ENCODE measurements at places on chromosomes 6 and 20.

DNA sequence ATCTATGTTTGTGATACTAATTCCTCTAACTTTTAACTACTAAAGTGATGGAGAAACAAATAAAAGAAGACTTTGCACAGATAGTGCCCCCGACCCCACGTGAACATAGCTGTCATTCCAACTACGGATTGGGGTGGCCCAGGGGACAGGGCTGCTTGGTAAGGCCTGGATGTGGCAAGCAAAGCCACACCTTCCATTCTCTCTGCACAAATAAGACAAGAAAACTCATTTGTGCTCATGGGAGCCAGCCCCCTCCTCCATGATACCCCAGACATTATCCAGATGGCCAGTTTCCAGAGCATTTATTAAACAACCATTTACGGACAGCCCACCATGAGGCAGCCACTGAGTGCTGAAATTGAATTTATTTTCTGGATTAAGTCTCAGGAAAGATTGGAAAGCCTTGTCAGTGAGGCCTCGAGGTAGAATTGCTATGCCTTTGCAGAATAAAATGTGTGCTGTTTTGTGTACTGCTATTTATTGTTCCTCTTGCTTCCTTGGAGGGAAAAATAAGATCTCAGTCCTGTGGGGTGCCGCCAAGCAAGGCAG lies 151.2 kb downstream of the UNC5CL start:
- DNase-seq, result peak; percentile 78

- DNase-seq, result no peak
Observed at GRCh38 chr6:71029555-71029954, 72.7 kb upstream of the B3GAT2 start.

DNA sequence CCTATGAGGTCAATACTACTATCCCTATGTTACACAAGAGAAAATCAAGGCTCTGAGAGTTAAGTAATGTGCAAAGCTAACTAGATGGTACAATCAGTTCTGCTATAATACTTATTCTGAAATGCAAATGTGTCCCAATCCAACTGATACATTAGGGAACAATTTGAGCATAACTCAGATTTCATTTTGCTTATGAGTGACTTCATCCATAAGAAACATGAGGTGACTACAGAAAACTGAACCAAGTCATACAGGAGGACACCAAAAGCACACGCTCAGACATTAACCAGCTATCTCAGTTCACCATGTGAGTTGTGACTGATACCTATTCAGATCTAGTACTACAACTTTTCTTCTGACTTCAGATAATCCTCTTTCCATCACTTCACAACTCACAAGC lies 179.9 kb upstream of the RUNX2 start:
- DNase-seq, result no peak

- DNase-seq, result no peak
Observed at GRCh38 chr6:17001188-17001587, 100.7 kb upstream of the STMND1 start.

GRCh38 chr6:18451756-18452155 lies 64.6 kb downstream of the RNF144B start:
- DNase-seq, result no peak

- DNase-seq, result no peak
Observed at GRCh38 chr6:107598091-107598490, 108.2 kb downstream of the SOBP start.

All from BE2C (cell line).